ENCODE measurements at places on chromosomes 12 and 14.

DNA sequence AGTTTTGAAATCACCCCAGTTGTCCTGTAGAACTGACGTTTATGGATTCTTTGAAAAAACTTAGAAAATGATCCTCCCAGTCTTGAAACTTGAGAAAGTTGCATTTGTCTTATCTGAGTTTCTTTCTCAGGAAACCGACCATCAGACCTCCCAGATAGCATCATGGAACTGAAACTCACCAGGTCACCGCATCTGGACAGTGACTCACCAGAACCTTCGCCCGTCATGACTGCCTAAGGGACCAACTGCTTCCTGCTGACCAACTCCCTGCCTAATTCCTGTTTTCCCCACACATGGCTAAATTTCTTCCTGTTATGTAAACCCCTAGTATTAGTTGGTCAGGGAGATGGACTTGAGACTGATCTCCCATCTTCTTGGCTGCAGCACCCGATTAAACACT lies 175.7 kb downstream of the RIMBP2 start:
- no peak for DNase-seq

DNA sequence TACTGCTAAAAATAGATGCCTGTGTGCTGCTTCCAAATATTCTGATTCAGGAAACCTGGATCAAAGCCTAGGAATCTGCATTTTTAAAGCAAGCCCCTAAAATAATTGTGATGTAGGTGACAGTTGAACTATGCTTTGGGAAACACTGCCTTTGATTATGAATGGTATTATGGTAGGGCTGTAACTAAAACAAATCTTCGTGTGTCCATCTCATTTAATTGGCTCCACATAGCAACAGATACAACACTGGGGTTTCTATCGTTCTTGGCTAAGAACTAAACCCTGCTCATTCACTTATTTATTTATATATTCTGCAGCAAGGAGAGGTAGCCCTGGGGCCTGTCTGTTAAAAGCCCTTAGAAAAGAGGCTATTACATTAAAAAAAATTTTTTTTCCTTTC lies 23.0 kb upstream of the ITGA5 start:
- DNase-seq, result no peak

DNA sequence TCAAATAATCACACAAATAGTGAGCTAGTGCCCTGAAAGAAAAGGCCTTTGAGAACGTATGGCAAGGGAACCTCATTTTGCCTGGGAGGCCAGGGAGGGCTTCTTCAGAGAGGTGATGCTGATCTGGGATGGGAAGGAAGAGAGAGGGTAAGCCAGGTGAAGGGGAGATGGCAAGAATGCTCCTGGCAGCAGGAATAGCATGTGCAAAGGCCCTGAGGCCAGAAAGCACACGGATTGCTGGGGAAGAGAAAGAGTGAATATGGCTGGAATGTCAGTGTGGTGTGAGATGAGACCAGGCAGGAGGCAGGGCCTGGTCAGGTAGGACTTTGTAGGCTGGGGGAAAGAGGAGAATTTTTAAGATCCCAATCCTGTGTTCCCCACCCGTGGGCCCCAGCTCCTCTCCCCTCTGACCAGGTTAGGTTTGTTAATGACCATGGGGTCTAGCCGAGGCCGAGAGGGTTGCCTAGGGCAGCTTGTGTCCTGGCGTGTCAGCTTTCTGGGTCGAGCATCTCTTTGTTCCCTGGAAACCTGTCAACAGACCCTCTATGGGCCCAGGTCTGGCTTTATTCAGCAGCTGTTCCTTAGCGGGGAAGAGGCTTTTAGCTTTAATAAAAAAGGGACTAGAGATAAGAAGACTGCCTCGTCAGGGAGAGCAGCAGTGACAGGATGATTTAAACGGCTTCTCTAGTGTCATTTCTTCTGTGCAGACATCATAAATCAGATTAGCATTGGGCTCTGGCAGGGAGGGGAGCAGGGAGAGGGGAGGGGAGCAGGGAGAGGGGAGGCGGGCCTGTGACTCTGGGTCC lies 123.4 kb downstream of the ADCK1 start:
- DNase-seq, result no peak

- DNase-seq, result no peak
Measured at GRCh38 chr14:83316356-83316755, 1782.7 kb upstream of the SEL1L start.

DNA sequence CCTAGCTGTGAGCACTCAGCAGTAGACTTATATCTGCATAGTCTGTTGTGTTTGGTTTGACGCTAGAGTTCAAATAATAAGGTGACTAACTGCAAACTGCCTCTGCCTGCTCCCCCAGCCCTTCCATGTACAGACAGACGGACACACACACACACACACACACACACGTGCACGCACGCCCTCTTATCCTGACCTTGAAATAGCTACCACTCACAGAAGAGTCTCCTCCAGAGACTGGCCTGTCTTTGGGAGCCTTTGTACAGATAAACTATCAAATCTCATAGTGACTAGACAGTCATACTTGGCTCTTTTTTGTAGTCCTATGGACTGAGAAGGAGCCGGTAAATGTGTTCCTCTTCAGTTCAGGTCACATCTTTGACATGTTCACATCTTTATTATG lies 158.4 kb downstream of the FBXL14 start:
- no peak for DNase-seq

Data from GM12891 (cell line).